ENCODE measurements at places on chromosomes 2 and 18. TPM values are rescaled to one million over a fixed set of nuclear protein-coding genes. Genes with fewer than 3 reads are reported as not detected.

Gene CFAP65
- total RNA-seq = not detected

Gene IL1R2
- 0.53 TPM for total RNA-seq

DNA sequence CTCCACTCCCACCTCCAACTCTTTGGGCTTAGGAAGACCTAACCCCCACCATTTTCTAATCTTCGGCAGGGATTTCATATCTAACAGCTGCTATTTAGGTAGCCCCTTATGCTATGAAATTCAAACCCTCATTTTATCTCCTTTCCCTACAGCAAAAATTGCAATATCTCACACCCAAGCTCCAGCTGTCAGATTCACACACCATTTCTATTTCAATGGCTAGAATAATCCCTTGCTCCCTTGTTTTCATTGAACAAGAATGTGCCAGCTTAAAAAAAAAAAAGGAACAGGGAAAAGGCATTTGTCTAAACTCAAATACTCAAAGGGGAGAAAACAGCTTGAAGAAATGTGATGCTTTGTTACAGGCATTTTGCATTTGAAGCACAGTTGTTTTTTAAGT is 850.6 kb upstream of the ACVR2A start:
- no peak for DNase-seq

Gene SCYGR4
- total RNA-seq = not detected

- DNase-seq = no peak
Observed at GRCh38 chr2:168726375-168726774, 76.1 kb upstream of the NOSTRIN start.

Measured in activated naive CD8-positive, alpha-beta T cell treated with anti-CD3 and anti-CD28 coated beads, Interleukin-2, amount 10 ng/mL, durations not matched to agents 7 days and 5 days (primary cell).